Keratinocyte (primary cell): ENCODE measurements at places on chromosomes 7 and 10. TPM values are rescaled to one million over a fixed set of nuclear protein-coding genes. Genes with fewer than 3 reads are reported as not detected.

KCNIP2 gene
- 0.17 to 0.71 TPM (median 0.41 TPM) in 3 replicates for polyA plus RNA-seq

DNAJC9 gene
- 14.1 to 23.9 TPM (median 23.3 TPM) in 3 replicates for polyA plus RNA-seq

CYP3A4 gene
- not detected in 3 replicates for polyA plus RNA-seq

OAT gene
- 310 to 528 TPM (median 427 TPM) in 3 replicates for polyA plus RNA-seq

ZNF467 gene
- polyA plus RNA-seq: 0.31 to 0.93 TPM (median 0.52 TPM) in 3 replicates

- H3K4me1 ChIP-seq: peaks cover 34% of the 10 kb centered on the region
- DNase-seq: no peak
- H3K27me3 ChIP-seq: no peaks in the 10 kb centered on the region
- peaks cover 2% of the 10 kb centered on the region for H3K36me3 ChIP-seq
Observed at GRCh38 chr7:42226354-42226941, 10.6 kb downstream of the GLI3 start.

GRCh38 chr10:62665771-62666170 is 138.7 kb upstream of the ADO start:
- no peak overlapping the region for H3K4me3 ChIP-seq
- H3K4me1 ChIP-seq: no peaks in the 10 kb centered on the region
- no peaks in the 10 kb centered on the region for H3K36me3 ChIP-seq
- no peak overlapping the region for H3K27ac ChIP-seq

DNA sequence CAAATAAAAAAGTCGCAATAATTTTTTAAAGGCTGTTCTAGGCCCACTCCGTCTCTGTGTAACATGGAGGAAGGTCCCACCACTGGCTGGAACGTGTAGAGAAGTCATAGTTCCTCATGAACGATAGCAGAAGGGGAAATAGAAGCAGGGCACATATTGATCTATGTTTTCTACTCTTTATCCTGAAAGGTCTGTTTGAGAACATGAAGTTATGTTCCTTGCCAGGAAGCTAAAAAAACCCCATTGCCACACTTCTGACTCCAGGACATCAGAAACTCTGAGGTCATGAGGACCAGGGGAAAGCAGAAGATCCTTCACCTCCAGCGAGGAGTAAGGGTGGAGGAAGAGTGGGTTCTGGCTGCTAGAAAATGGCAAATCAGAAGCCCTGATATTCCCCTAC is 10.8 kb downstream of the ANKRD22 start:
- no peak overlapping the region for H3K4me3 ChIP-seq
- H3K27me3 ChIP-seq: no peaks in the 10 kb centered on the region
- no peak overlapping the region for H3K27ac ChIP-seq
- H3K4me1 ChIP-seq: peaks cover 13% of the 10 kb centered on the region

- DNase-seq: no peak
- no peak overlapping the region for H3K27ac ChIP-seq
- H3K27me3 ChIP-seq: no peaks in the 10 kb centered on the region
- H3K36me3 ChIP-seq: no peaks in the 10 kb centered on the region
- no peak overlapping the region for H3K4me3 ChIP-seq
Observed at GRCh38 chr7:12504149-12504548, 66.4 kb upstream of the SCIN start.
